ENCODE measurements at places on chromosomes 2 and 18.
A peak's percentile ranks its signal among the peaks of the same experiment; 100 is the strongest.

GRCh38 chr2:23200068-23200786, 184.8 kb upstream of the KLHL29 start:
- no peak for DNase-seq

DNA sequence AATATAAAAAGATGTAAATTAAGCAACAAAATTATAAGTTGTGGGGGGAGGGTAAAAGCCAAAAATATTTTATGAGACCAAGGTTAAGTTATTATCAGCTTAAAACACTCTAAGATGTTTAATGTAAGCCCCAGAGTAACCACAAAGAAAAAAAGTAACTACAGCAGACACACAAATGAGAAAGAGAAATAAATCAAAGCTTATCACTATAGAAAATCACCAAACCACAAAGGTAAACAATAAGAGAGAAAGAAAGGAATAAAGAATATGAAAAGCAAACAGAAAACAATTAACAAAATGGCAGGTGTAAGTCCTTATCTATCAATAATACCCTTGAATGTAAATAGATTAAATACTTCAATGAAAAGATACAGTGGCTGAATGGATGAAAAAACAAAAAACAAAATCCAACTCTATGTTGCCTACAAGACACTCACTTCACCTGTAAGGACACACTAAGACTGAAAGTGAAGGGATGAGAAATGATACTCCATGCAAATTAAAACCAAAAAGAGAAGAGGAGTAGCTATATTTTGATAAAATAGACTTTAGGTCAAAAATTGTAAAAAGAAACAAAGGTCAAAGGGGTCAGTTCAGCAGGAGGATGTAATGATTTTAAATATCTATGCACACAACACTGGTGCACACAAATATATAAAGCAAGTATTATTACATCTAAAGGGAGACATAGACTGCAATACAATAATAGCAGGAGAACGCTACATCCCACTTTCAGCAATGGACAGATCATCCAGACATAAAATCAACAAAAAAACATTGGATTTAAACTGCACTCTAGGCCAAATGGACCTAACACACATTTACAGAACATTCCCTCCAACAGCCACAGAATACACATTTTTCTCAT, 80.7 kb downstream of the PTPN2 start:
- no peak for DNase-seq

GRCh38 chr2:113007250-113007649, 2.0 kb downstream of the IL36A start:
- no peak for DNase-seq

DNA sequence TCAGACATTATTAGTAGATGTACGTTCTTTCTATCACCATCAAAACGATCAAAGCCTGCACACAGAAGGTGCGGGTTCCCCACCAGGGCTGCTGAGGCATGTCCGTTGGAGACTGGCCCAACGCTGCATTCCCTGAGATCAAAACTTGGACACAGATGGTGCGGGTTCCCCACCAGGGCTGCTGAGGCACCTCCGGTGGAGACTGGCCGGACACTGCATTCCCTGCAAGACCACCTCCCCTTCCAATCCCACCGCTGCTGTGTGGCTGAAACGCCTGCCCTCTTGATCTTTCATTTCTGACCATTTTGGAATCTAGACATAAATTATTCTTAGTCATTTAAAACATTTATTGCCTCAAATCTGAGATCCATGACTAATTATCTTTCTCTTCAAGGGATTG, 254.2 kb upstream of the SALL3 start:
- no peak for DNase-seq

- DNase-seq, result no peak
These were observed 189.0 kb upstream of the COPS8 start for GRCh38 chr2:236896688-236897087.

GRCh38 chr2:207472343-207473048, 57.3 kb upstream of the CREB1 start:
- no peak for DNase-seq

GRCh38 chr2:219031005-219031738, 10.1 kb downstream of the CFAP65 start:
- no peak for DNase-seq

DNA sequence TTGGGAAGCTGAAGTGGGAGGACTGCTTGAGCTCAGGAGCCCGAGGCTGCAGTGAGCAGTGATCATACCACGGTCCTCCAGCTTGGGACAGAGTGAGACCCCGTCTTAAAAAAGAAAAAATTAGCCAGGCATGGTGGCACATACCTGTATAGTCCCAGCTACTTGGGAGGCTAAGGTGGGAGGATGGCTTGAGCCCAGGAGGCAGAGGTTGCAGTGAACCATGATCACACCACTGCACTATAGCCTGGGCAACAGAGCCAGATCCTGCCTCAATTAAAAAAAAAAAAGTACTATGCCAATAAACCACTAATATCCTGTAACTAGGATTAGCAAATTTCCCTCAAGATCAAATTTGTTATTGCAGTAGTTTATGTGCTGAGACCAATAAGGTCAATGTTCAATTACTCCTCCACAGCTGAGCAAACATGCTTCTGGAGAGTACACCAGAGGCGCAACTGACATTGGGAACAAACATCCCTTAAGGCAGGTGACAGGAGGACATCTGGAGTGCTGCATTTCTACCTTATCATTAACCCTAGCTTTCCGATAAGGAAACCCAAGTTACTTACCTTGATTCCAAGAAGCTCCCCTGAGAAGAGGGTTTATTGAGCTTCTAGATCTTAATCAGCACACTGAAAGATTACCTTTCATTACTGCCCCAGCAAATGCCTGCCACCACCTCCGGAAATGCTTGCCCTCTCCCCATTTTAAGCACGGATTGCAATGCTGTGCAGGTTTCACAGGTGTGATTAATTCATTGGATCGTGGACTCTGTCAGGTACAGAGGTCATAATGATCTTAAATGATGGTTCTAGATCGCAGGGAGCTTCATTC, 26.2 kb downstream of the MGAT4A start:
- no peak for DNase-seq

DNA sequence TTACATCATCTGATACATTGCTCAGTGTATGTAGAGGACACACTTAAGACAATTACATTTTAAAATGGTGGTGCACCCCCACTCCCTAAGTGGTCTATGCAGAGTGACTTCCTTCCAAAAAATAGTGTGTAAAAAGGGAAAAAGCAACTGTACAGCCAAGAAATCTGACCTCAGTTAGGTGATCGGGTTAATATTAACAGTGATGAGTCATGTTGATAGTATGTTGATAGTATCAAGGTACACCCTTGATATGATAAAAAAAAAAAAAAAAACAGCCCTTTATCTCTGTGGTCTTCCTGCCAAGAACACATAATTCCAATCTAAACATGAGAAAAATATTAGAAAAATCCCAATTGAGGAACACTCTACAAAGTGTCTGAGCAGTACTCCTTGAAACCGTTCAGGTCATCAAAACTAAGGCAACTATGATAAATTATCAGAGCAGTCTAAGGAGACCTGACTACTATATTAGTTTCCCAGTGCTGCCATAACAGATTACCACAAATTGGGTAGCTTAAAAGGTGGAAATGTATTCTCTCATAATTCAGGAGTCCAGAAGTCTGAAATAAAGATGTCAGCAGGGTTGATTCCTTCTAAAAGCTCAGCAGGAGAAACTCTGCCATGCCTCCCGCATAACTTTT, 171.9 kb downstream of the ARHGAP28 start:
- DNase-seq, result no peak

- DNase-seq, result no peak
These were observed 166.7 kb downstream of the MEIS1 start for GRCh38 chr2:66601624-66602023.

DNA sequence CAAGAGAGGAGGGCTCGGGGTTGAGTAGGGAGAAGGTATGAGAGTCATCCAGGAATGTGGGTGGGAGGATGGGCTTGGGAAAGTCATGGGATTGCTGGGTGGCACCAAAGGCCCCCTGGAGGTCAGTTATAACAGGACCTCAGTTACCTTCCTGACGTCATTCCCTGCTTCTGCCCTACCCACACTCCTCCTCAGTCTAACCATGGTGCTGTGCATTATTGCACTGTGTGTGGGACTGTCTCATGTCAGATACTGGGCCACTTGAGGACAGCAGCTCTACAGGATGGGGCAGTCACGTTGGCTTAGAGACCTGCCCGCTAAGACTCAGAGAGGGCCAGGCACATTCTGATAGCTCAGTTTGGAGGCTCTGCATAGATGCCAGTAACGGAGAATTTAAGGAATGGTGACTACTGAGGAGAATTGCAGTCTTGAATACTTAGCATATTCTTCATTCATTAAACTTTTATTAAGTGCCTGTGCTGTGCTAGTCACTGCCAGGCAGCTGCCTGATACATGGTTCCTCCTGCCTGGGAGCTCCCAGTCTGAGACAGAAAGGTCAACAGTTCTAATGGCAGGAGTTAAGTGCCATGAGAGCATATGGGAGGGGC, 90.5 kb downstream of the LAMA3 start:
- DNase-seq, result no peak

- no peak for DNase-seq
These were observed 208.4 kb upstream of the LRP1B start for GRCh38 chr2:142339261-142339660.

DNA sequence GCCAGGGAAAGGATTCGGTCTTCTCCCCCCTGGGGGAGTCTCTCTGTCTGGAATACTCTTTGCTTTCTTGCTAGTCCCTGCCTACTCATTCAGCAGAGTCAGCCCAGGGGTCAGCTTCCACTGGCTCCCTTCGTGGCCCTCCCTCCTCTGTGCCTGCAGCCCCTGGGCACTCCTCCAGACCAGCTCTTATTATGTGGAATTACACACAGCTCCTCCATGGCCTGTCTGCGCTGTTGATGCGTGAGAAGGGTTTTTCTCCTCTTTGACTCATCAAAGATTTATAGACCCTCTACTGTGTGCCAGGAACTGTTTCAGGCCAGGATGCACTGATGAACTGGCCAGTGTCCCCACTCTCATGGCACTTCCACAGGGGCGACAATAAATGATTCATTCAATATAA, 44.4 kb downstream of the ST8SIA5 start:
- DNase-seq, result no peak

DNA sequence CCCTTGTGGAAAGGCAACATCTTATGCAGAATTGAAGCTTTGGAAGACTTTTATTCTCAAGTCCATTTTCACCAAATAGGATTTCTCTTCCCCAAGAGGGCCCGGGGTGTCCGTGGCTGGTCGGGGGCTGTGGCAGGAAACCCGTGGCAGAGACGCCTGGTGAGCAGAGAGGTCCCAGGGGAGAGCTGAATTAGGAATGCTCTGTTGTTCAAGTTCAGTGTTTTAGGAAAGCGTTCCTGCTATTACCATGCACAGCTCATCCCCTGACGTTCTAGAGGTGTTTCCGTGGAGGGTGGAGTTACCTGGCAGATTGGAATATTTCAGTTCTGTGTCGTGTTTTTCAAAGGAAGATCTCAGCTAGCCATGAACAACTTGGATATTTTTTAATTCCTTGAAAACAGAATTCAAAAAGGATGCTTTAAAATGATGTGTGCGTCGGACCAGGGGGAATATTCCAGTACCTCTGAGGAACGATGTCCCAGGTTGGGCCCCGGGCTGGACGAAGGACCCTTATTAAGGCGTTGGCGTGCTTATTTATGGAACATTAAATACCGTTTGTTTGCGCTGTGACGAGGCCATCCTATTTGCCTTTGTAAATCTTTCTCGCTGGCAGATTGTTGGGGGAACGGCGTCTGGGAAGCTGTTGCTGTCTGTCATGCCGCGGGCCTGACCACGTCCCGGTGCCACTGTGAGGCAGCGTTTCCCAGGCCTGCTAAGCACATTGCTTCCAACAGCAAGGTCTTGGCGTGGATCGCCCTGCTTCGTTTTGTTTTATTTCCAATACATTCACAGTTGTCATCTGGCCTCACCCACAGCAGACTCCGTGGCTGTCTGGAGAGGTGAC, 8.2 kb downstream of the NFATC1 start:
- DNase-seq, result no peak

DNA sequence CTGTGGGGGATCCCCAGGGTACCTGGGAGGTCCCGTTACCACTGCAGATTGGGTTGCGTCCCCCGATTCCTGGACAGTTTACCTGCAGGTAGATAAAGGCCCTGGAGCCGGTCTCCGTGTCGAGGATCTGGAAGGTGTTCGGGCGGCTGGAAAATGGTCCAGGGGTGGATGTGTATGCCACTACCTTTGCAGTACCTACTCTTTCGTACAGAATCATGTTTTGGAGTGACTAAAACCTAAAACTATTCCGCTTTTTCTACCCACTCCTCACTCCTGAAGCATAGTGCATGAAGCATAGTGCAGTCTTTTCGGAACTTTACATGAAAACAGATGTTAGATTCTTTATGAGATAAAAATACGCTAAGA, 418 bp downstream of the WDR75 start:
- DNase-seq, result no peak

DNA sequence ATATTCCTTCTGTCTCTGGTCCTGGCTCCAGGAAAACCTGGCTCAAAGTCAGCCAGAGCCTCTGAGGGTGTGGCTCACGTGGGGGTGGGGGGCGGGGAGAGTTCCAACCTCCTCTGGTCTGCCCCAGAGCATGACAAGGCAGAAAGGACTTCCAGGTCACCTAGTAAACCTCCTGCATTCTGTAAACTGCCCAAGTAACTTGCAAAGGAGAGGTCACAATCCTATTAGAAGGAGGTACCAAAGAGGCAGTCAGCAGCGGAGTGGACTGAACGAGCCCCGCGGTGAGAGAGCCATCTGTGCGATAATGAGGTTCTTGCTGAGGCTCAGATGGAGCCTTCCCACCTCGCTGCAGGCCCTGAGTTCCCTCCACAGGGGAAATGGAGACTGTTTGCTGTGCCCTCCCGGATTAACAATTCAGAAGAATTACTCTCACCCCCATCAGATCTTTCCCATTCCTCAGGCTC, 58.9 kb upstream of the GATA6 start:
- no peak for DNase-seq

GRCh38 chr2:42581257-42581656, 12.8 kb downstream of the MTA3 start:
- DNase-seq, result no peak

GRCh38 chr2:240013343-240013742, 11.8 kb downstream of the NDUFA10 start:
- DNase-seq, result no peak

GRCh38 chr18:37393945-37394609, 171.5 kb downstream of the CELF4 start:
- DNase-seq, result no peak

DNA sequence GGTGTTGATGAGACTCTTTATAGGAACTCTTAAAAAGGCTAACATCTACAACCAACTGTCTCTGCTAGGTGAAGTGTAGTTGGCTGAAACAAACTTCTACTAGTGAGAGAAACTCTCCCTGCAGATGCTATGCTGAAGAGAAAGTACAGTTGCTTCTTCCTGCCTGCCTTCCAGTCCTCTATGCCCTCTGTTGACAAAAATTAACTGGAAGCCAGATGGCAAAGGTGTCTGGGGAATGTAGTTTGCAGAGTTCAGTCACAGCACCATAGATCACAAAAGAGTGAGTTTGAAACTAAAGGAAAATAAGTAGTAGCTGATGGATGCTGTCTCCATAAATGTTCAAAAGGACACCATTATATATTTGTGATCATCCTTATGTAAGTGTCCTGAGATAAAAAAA, 958.8 kb upstream of the NRXN1 start:
- no peak for DNase-seq

- DNase-seq, result no peak
These were observed 58.7 kb downstream of the PDCL3 start for GRCh38 chr2:100621371-100621951.

- peak; percentile 53 for DNase-seq
These were observed 36.5 kb upstream of the CYTIP start for GRCh38 chr2:157480182-157480961.

GRCh38 chr18:3397786-3398185, 52.2 kb upstream of the TGIF1 start:
- DNase-seq, result no peak

GRCh38 chr2:218807626-218808025, 24.0 kb downstream of the PRKAG3 start:
- no peak for DNase-seq
